T-helper 17 cell (primary cell): ENCODE measurements at places on chromosomes 1 and 21. TPM values are rescaled to one million over a fixed set of nuclear protein-coding genes. Genes with fewer than 3 reads are reported as not detected.

The OR2L8 gene
- 0.50 TPM for total RNA-seq

The PGLYRP4 gene
- total RNA-seq, result not detected

The GPR161 gene
- total RNA-seq, result 0.02 TPM

GRCh38 chr1:17078991-17079868 is 25.4 kb upstream of the SDHB start:
- H3K36me3 ChIP-seq, result peaks cover 3% of the 10 kb centered on the region
- H3K27ac ChIP-seq, result no peak overlapping the region

DNA sequence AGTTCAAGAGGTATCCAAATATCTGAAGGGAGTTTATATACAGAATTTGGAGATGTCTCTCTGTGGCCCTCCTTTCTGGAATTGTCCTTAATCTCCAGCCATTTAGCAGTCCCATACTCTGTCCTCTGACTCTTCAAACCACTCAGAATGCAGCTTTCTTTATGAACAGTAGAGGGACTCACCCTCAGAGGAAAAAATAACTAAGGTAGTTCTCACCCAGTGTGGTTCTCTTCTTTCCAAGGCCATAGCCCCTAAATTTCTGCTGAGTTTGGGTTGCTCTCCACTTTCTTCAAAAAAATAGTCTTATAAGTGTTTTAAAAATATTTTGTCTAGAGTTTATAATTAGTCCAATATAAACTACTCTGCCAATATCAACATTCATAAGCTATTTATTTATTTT is 369.7 kb downstream of the MATN1 start:
- H3K27me3 ChIP-seq, result peaks cover 61% of the 10 kb centered on the region
- H3K36me3 ChIP-seq, result peaks cover 8% of the 10 kb centered on the region
- H3K4me3 ChIP-seq, result no peak overlapping the region
- H3K27ac ChIP-seq, result no peak overlapping the region

DNA sequence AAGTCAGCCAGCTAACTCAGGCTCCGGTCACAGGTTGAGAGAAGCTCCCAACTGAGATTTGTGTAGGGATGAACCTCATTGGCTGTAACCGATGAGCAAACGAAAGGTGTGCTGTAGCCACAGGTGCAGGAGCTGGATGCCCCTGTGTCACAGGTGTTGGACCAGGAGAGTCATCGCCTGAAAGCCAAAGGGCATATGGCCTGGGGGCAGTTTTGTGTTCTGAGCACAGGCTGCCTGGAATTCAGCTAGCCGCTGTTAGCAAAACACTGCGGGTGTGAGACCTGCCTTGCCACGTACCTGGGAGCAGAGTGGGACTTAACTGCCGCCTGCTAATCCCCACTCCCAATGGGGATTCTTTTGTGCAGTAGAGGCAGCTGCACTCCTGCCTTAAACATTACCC is 55.3 kb downstream of the NEK7 start:
- no peak for DNase-seq
- H3K4me1 ChIP-seq, result peaks cover 15% of the 10 kb centered on the region
- no peak overlapping the region for H3K4me3 ChIP-seq
- no peaks in the 10 kb centered on the region for H3K36me3 ChIP-seq
- H3K27ac ChIP-seq, result no peak overlapping the region

DNA sequence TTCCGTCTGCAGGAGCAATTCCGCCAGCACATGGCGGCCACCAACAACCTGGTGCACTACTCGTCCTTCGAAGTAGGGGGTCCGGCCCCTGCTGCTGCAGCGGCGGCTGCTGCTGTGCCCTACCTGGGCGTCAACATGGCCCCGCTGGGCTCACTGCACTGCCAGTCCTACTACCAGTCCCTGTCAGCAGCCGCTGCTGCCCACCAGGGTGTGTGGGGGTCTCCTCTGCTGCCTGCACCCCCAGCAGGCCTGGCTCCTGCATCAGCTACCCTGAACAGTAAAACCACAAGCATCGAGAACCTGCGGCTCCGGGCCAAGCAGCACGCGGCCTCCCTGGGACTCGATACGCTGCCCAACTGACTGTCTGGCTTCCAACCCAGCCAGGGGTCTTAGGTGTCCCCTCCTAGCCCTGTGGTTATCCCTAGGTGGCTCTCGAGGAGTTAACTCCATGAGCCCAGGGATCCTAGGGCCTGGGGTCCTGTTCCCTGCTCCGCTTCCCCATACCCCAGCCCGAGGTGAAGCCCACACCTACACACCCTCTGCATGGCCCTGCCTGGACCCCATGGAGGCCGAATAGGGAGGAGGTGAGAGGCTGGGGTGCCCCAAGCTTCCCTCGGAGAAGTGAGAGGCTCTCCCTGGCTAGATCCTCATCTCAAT is 22.6 kb downstream of the DMBX1 start:
- H3K36me3 ChIP-seq, result peaks cover 6% of the 10 kb centered on the region
- no peak for DNase-seq
- peaks cover 7% of the 10 kb centered on the region for H3K4me1 ChIP-seq
- peaks cover 57% of the 10 kb centered on the region for H3K27me3 ChIP-seq
- no peak overlapping the region for H3K27ac ChIP-seq

DNA sequence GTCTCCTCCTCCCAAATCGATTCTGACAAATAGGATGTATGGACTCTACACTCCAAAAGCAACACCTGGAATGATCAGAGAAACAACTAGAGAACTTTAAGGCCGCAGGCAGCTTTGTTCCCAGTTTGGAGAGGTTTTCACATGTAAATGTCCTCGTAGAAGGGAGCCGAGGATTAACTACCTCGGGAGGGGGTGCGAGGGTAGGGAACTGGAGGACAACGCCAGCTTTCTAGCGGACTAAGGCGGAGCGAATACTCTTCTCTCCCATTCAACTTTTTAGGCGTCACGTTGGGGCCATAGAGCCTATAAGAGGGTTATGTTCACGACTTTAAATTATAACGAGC is 1.2 kb downstream of the SCAF4 start:
- H3K4me3 ChIP-seq, result no peak overlapping the region
- H3K4me1 ChIP-seq, result peaks cover 9% of the 10 kb centered on the region
- no peaks in the 10 kb centered on the region for H3K27me3 ChIP-seq
- no peak for DNase-seq
- H3K27ac ChIP-seq, result peak overlapping the region; percentile 78
